ENCODE measurements at places on chromosomes 13 and 19. TPM values are rescaled to one million over a fixed set of nuclear protein-coding genes. Genes with fewer than 3 reads are reported as not detected.

SULT2A1 gene
- polyA plus RNA-seq: not detected

TMEM255B gene
- 1.4 TPM for polyA plus RNA-seq

PRR22 gene
- not detected for polyA plus RNA-seq

ZNF431 gene
- 4.5 TPM for polyA plus RNA-seq

KIR2DL3 gene
- polyA plus RNA-seq: not detected

CGB8 gene
- not detected for polyA plus RNA-seq

WASF3 gene
- 126 TPM for polyA plus RNA-seq

PTPRS gene
- 0.86 TPM for polyA plus RNA-seq

HCN2 gene
- 0.38 TPM for polyA plus RNA-seq

ADAMTSL5 gene
- polyA plus RNA-seq: not detected

ZNF98 gene
- 12.6 TPM for polyA plus RNA-seq

BST2 gene
- polyA plus RNA-seq: not detected

APC2 gene
- polyA plus RNA-seq: 1.2 TPM

KIR3DL2 gene
- not detected for polyA plus RNA-seq

APOE gene
- 10.7 TPM for polyA plus RNA-seq

SLC10A2 gene
- polyA plus RNA-seq: not detected

SLITRK6 gene
- polyA plus RNA-seq: 0.82 TPM

SERP2 gene
- polyA plus RNA-seq: 119 TPM

NUMBL gene
- 0.48 TPM for polyA plus RNA-seq

ZNF681 gene
- 1.1 TPM for polyA plus RNA-seq

TBXA2R gene
- polyA plus RNA-seq: not detected

XRCC1 gene
- 7.5 TPM for polyA plus RNA-seq

NFIX gene
- polyA plus RNA-seq: 4.5 TPM

SYNGR4 gene
- polyA plus RNA-seq: not detected

LGALS4 gene
- not detected for polyA plus RNA-seq

SPC24 gene
- polyA plus RNA-seq: not detected

EXOSC5 gene
- polyA plus RNA-seq: 29.3 TPM

WDR88 gene
- not detected for polyA plus RNA-seq

PGLYRP2 gene
- not detected for polyA plus RNA-seq

YJEFN3 gene
- polyA plus RNA-seq: 5.5 TPM

COX7A1 gene
- 665 TPM for polyA plus RNA-seq

FGF21 gene
- not detected for polyA plus RNA-seq

POLR1D gene
- polyA plus RNA-seq: 96.6 TPM

GRIK5 gene
- 0.40 TPM for polyA plus RNA-seq

SBK2 gene
- not detected for polyA plus RNA-seq

F10 gene
- polyA plus RNA-seq: not detected

All from Purkinje cell (primary cell).